Heart left ventricle (tissue), 16 donors: ENCODE measurements at places on chromosomes 1 and 21. TPM values are rescaled to one million over a fixed set of nuclear protein-coding genes. Genes with fewer than 3 reads are reported as not detected.

DNA sequence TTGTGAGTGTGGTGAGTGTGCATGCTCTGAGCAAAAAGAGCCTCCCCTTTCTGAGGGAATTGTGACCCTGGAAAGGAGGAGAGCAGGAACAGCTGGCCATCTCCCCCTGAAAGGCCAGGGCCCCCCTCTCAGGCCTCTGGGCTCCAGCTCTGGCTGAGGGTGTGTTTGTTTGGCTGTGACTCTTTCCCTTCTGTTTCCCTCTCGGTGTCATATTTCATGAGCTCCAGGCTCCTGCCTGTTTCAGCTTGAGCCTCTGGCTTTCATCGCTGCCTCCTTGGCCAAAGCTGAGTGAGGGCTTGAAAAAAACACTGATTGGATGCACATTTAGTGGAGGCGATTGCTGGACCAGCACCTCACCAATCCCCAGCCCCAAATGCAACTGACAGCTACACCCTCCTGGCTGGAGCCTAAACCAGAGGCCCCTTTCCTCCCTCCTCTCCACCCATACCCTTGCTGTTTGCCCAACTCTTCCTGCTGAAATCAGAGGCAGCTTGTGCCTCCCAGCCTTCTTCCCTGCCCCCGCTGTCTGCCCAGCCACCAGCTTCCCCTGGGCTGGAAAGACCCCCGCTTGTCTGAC, 64.1 kb downstream of the DDR2 start:
- H3K27me3 ChIP-seq = no peaks in the 10 kb centered on the region
- H3K4me3 ChIP-seq = peak overlapping the region; percentile 7
- H3K27ac ChIP-seq = peak overlapping the region; percentile 62
- DNase-seq = peak; percentile 87
- H3K36me3 ChIP-seq = no peaks in the 10 kb centered on the region
- peaks cover 18% of the 10 kb centered on the region for H3K4me1 ChIP-seq

Gene CD84
- total RNA-seq = 4.2 TPM

GRCh38 chr1:214220891-214221290, 60.1 kb upstream of the SMYD2 start:
- H3K36me3 ChIP-seq = no peaks in the 10 kb centered on the region
- no peak for DNase-seq
- H3K27me3 ChIP-seq = no peaks in the 10 kb centered on the region

DNA sequence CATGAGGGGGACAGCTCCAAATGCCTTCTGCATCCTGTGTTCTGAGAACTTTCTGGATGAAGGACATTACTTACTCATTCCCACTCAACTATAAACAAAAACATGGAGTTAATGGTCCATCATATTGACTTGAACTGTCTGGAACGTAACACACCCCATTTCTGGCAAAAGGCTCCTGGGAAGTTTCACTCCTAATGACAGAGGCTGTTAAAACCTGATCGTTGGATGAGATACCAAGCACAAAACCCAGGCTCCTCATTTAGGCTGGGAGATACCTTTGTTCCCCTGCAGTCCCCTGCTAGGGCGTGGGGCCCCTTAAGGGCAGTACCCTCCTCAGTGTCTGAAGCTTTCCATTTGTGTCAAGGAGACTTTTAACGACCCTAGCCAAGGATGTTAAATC, 78.9 kb downstream of the RHOU start:
- H3K4me3 ChIP-seq = no peak overlapping the region
- H3K27me3 ChIP-seq = no peaks in the 10 kb centered on the region
- H3K36me3 ChIP-seq = no peaks in the 10 kb centered on the region

GRCh38 chr1:198467342-198467741, 73.1 kb downstream of the ATP6V1G3 start:
- no peaks in the 10 kb centered on the region for H3K27me3 ChIP-seq
- no peak overlapping the region for H3K27ac ChIP-seq
- H3K36me3 ChIP-seq = no peaks in the 10 kb centered on the region
- H3K4me1 ChIP-seq = no peaks in the 10 kb centered on the region
- DNase-seq = no peak
- H3K4me3 ChIP-seq = no peak overlapping the region

DNA sequence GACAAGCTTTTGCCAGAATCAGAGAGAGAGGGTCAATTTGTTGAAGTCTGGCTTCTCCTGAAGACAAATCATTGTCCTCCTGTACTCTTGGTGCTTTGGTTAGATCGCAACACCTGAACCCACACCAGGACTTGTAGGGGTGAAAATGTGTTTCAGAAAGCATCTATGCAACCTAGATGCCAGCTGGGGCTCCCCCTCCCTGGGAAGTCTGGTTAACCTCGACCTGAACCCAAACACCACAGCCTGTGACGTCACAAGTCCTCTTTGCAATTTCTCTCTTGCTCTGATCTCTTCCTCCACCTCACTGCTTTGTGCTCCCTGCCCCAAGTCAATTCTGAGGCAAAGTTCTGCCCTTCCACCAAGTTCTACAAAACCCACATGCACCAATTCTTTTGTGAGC, 42.8 kb upstream of the USP24 start:
- peaks cover 5% of the 10 kb centered on the region for H3K4me1 ChIP-seq
- H3K36me3 ChIP-seq = no peaks in the 10 kb centered on the region
- H3K4me3 ChIP-seq = no peak overlapping the region

DNA sequence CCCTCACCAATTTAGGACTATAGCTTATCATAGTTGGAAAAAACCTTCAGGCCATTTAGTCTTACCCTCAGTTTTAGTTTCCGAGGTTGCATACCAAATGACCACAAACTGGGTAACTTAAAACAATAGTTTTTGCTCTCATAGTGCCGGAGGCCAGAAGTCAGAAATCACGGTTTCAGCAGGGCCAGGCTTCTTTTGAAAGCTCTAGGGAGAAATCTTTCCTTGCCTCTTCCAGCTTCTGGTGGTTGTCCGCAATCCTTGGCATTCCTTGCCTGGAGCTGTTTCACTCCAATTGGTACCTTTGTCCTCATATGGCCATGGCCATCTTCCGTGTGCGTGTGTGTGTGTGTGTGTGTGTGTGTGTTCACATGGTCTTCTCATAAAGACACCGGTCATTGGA, 12.4 kb upstream of the PLXNA2 start:
- H3K27me3 ChIP-seq = no peaks in the 10 kb centered on the region
- no peak for DNase-seq
- H3K4me3 ChIP-seq = no peak overlapping the region
- H3K27ac ChIP-seq = no peak overlapping the region
- H3K4me1 ChIP-seq = no peaks in the 10 kb centered on the region

DNA sequence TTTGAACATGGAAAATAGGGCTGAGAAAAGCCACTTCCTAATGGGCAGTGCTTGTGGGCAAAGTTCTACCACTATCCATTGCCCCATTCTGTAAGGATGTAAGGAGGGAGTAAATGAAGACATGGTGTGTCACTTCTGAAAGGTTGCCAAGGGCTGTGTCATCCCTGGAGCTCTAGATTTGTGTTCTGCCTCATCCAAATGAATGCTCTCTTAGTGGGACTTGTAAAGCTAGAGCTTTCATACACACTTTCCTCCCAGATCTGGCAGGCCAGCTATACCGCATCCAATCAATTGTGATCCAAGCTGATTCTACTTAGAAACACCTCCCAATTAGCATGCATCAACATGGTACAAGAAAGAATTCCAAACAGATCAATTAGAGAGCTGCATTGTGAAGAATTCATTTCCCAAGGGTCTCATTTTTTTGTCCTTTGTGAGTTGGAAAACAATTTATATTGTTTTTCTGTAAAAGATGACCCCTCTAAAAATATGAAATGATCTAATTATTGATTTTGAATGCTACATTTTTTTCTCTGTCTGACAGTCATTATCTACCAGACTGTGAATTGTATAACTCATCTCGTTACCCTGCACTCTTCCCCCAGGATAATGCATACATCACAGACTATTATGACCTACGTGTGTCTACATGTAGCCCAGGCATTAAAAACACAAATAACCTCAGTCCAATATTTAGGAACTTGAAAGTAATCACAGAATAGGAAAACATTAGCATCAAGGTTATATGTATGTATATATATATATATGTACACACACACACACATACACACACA, 117.1 kb upstream of the DUSP10 start:
- H3K4me3 ChIP-seq = no peak overlapping the region
- no peaks in the 10 kb centered on the region for H3K27me3 ChIP-seq
- no peaks in the 10 kb centered on the region for H3K36me3 ChIP-seq
- no peaks in the 10 kb centered on the region for H3K4me1 ChIP-seq
- no peak for DNase-seq
